Fibroblast of pulmonary artery (primary cell): ENCODE measurements at places on chromosomes 3 and 15.
A peak's percentile ranks its signal among the peaks of the same experiment; 100 is the strongest.

DNA sequence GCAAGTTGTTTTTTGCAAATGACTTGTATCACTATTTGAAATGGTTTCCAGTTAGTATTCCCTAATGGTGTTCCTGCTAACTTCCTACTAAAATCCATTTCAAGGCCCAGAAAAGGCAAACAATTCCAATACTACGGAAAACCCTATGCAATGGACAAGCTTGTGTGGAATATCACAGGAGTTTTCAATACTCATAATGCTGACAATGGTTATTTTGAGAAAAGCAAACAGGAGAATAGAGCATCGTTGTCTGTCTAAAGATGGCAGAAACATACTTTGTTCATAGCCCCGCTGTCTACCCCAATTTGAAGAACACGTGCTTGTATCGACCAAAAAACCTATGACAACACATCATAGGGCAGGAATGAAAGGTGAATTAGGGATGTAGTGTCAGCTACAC is 327.9 kb downstream of the CHST2 start:
- no peak for DNase-seq

- DNase-seq: peak; percentile 71
These were observed 302.5 kb upstream of the GADL1 start for GRCh38 chr3:31196881-31197364.

DNA sequence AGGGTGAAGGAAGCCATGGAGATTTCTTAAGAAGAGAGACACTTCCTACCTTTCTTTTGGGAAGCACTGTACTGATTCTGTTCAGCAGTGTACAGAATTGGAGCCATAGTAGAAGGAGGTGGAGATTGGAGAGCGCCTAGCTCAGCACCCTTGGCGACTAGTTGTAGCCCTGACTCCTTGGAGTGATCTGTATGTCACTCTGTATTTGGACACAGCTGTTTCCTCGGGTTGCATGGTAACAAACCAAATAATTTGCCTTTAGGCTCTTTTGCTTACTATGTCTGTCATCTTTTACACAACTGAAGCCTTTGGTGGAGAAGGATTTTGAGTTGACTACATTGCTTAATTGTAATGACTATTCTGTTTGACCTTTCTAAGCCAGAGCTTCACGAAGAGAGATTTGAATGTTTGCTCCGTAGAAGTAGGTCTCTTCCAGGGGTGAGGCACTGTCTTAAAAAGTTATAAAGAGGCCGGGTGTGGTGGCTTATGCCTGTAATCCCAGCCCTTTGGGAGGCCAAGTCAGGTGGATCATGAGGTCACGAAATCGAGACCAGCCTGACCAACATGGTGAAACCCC is 77.1 kb downstream of the AKAP13 start:
- no peak for DNase-seq

DNA sequence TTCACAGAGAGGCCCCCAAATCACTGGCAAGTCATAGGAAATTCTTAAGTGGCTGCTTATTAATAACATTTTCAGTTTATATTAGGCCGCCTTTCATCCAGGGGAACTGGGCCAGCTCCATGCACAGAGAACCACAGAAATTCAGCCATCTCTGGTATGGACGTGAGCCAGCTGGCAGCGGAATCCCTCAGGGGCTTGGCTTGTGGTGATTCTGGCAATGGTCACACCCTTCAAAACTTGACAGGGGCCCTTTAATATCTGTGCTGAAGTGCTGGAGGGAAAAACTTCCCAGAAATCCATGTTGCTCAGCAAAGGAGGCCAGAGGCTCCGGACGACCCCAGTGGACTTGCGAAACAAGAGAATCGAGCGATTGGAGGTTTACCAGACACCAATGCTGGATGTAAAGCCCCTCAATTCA is 11.3 kb downstream of the PRICKLE2 start:
- DNase-seq: peak; percentile 95

DNA sequence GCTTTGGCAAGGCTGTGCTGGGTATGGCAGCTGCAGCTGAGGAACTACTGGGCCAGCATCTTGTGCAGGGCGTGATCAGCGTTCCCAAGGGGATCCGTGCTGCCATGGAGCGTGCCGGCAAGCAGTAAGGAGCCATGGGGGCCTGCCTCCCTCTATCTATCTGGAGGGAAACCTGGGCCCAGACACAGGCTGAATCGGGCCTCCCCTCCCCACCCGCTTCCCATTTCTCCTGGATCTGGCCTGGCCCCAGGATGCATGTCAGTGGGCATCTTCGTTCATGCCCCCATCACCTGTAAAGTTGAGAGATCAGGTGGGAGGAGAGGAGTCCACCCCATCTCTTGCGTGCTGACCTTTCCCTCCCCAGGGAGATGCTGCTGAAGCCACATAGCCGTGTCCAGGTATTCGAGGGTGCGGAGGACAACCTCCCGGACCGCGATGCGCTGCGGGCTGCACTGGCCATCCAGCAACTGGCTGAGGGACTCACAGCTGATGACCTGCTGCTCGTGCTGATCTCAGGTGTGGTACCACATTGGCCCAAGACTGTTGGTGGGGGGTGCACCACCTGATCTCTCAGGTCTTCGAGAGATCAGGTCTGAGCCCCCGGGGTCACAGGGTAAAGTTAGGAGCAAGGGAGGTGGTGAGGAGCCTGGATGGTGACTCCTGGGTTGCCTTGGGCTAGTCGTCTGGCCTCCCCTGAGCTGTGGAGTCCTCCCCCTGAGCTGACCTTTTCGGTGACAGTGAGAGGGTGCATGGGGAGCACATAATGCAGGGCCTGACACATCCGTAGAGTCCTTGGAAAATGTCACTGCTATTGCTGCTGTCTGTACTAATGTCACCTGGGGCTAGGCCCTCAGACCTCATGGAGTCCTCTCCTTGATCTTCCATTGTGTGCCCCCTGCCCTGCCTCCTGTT is 3.2 kb downstream of the GLYCTK start:
- DNase-seq: no peak

GRCh38 chr15:58852347-58852746 is 81.1 kb downstream of the SLTM start:
- DNase-seq: peak; percentile 19

GRCh38 chr3:4008205-4008604 is 209.0 kb downstream of the LRRN1 start:
- no peak for DNase-seq
